ENCODE measurements at places on chromosomes 7 and 10.
A peak's percentile ranks its signal among the peaks of the same experiment; 100 is the strongest.

GRCh38 chr10:4511509-4511908, 314.5 kb upstream of the AKR1E2 start:
- DNase-seq, result no peak

- no peak for DNase-seq
Observed at GRCh38 chr10:45627412-45628048, 45.0 kb downstream of the ZFAND4 start.

- DNase-seq, result peak; percentile 21
Observed at GRCh38 chr10:130686689-130687300, 550.6 kb downstream of the GLRX3 start.

DNA sequence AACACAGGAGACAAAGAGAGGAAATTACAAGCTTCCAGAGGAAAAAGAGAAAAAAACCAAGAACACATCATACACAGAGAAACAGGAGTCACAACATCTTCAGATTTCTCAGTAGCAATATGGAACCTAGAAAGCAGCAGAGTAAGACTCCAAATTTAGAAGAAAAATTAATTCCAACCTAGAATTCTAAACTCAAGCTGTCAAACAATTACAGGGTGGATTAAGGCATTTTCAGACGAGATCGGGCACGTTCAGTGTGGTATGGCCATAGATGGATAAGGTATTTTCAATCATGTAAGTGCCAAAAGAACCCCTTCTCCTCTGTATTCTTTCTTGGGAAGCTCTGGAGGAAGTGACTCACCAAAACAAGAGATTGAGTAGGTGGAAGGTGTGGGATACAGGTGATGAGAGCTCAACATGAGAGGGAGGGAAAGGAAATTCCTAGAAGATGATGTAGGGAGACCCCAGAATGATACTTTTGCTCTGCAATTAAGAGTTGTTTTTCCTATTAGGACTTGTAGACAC, 51.6 kb downstream of the FAM204A start:
- DNase-seq, result no peak

DNA sequence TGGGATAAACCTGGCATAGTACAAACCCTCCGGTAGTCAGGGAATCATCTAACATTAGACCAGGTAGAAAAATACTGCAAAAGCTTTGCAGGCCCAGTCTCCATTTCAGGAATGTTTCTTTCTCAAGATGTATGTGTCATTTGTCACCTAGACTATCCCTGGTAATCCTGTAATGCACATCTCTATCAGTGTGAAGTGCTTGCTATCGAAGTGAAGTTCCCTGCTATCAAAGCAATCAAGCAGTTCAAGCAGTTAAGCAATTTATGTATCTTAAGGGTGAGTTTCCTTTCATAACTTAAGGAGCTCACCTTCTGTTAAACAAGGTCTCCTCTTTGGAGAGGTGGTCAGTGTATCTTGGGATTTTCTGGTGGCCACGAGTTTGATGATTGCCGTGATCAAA, 47.2 kb downstream of the CELF2 start:
- no peak for DNase-seq

DNA sequence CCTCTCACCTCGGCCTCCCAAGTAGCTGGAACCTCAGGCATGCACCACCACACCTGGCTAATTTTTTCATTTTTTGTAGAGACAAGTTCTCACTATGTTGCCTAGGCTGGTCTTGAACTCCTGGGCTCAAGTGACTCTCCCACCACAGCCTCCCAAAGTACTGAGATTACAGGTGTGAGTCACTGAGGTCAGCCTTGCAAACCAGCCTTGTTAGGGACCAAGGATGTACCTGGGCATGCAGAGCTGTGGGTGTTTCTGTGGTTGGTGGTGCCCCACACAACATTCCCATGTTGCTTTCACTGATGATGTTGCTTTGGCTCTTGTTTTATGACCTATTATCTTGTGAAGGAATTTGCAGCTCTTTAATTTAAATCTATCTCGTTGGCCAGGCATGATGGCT, 54.8 kb downstream of the OTUD1 start:
- DNase-seq, result no peak

- DNase-seq, result no peak
Observed at GRCh38 chr7:151378011-151378410, 31.8 kb downstream of the WDR86 start.

GRCh38 chr10:11014671-11015445, 2.8 kb upstream of the CELF2 start:
- DNase-seq, result no peak

DNA sequence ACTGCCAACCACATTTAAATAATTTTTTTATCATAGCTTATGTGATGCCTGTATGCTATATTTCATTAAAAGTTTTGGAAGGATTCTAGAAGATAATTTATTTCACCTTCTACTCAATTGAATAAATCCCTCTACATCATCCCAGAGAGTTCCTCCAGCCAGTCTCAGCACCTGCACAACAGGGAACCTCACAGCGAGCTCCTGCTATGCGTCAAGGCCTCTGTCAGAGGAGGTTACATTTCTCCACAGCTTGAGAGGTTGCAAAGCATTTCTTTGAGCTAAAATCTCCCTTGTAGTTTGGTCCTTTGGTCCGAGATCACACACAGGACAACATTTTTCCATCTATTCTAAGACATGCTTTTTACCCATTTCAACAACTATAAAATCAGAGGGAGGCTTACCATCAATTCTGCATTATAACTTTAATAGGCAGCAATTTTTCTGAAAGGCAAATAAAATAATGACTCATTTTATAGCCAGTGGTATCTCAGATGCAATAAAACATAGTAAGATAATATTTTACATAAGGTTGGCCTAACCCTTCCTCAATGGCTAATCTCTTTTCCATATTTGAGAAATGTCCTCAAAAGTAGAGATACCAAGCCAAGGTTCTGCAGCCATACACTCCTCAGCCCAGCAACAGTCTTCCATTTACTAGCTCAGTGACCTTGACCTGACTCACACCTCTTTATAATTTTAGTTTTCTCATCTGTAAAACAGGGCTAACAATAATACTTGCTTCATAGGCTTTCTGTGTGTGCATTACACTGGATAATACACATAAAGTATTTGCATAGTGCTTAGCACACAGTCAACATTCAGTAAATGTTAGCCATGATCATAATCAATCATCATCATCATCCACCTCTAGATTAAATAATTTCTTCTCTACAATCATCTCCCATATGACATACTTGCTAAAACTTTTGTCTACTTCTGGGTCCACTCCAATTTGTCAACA, 68.8 kb downstream of the DOCK4 start:
- DNase-seq, result no peak

DNA sequence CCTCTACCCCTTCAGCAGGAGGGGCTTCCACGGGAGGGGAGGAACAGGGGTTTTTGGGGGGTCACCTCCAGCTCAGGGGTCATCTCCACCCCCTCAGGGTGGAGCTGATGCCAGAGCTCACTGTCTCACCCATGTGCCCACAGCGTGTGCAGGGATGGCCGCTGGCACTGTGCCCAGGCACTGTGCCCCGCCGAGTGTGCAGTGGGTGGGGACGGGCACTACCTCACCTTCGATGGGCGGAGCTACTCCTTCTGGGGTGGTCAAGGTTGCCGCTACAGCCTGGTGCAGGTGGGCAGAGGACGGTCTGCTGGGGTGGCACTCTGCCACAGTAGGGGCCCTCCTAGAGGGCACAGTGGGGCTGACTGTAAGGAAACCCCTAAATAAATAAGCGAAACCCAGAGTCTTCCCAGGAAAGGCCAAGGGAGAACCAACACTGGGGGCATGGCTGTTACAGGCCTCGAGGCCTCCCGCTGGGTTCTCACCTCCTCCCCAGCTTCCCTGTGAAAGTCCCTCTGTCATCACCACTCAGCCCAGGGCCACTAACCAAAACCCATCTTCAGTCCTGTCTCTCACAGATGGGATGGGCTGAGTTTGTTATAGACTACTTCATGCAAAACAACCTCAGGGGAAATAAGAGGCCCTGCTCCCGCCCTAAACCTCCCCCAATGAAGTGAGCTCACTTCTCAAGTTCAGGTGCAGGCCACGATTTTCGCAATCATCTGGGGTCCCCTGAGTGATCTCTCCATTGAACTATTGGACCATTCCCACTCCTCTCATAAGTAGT, 7.4 kb upstream of the ZNF467 start:
- no peak for DNase-seq

- no peak for DNase-seq
Observed at GRCh38 chr7:154684666-154685563, 318.0 kb downstream of the PAXIP1 start.

DNA sequence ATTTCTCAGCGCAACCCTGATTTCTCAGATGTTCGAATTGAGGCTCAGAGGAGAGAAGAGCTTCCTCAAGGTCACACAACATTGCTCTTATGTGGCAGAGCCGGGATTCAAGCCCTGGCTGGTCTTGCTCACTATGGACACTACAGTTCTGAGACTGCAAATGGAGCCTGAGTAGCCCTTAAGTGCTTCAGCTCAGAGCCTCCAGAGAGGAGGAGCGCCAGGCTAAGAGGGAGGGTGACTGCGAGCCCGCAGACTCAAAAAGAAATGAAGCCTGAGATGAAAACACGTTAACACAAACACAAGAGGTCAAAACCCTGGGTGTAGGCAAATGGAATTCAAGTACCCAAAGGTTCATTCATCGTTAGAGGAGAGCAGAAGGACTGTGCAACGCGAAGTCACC, 13.9 kb downstream of the ARHGAP22 start:
- no peak for DNase-seq

DNA sequence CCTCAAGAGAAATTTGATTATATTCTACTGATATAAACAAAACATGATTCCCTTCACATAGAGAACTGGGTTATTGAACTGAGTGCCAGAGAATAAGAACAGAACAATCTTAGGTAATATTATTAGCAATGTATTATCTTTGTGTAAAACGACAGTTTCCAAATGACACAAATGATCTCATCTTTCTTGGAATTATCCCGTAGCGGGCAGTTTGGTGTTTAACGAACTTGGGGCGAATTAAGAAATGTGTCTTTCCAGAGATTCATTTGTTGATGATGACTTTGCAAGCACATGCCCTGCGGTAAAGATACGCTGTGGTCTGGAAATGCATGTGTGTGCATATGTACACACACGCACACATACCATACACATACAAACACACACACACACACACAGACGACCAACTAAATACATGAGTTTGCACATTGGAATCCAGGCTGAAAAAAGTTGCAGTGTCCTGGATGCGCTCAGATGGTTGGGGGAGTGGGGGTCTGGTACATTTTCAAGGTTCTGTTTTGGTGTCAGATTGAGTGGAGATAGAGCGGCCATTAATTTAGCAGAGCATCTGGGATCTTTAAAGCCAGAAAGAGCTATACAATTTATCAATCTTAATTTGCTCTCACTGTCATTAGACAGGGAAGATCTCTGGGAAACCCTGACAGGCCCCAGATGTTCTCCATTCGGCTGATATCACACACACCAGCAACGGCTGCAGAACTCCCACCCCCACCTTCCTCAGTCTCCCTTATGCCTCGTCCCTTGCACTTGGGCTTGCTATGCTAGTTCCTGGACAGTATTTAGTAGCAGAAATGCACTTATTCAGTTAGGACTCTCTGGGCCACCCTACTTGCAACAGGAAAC, 112.4 kb upstream of the FAM171A1 start:
- DNase-seq, result no peak

DNA sequence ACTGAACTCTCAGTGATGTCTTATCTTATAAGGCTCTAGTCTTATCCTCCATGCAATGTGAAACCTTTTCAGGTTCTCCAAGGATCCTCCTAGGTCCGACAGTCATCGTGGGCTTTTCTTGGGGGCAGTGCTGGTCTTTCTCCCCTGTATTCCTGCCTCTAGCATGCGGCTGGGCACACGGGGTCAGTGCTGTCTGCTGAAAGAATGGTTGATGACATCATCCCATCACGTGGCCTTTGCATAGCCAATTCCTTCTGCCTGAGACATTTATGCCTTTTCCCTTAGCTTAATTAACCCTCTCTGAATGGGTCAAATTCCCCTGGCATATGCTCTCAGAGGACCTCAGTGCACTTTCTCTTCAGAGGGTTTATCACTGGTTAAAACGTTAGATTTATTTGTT, 27.0 kb upstream of the KCNK18 start:
- DNase-seq, result no peak

DNA sequence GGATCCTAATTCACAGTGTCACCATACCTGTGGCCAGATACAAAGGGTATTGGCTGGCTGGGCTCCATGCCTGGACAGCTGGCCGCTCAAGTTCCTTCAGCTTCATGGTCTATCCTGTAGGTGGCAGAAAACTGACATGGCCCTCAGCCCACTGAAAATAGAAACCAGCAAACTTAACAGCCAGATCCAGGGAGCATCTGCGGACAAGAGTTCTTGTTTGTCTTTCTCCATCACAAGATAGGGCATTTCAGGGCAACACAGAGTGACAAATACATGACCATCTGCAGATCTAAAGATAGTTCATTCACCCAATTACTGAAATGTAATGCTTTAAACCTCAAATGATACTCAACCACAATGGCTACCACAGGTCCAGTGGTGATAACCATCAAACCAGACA, 2.8 kb downstream of the SEC31B start:
- peak; percentile 31 for DNase-seq
